ENCODE measurements at places on chromosomes 2 and 18. TPM values are rescaled to one million over a fixed set of nuclear protein-coding genes. Genes with fewer than 3 reads are reported as not detected.
A peak's percentile ranks its signal among the peaks of the same experiment; 100 is the strongest.

DNA sequence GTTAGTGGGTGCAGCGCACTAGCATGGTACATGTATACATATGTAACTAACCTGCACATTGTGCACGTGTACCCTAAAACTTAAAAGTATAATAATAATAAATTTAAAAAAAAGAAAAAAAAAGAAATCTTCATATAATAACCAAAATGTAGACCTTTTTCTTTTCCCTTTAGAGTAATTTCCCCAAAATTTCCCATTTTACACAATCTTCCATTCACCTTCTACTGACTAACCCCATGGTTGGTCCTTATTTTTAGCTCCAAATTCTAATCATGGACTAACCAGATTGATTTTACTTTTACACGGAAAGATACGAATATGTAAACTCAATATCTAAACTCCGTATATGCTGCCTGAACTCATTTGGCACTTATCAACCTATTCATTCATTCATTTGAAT, 7.7 kb downstream of the KCTD18 start:
- DNase-seq: no peak

SP140L gene
- 23.4 TPM for total RNA-seq

AQP12B gene
- total RNA-seq: 0.85 TPM

DNA sequence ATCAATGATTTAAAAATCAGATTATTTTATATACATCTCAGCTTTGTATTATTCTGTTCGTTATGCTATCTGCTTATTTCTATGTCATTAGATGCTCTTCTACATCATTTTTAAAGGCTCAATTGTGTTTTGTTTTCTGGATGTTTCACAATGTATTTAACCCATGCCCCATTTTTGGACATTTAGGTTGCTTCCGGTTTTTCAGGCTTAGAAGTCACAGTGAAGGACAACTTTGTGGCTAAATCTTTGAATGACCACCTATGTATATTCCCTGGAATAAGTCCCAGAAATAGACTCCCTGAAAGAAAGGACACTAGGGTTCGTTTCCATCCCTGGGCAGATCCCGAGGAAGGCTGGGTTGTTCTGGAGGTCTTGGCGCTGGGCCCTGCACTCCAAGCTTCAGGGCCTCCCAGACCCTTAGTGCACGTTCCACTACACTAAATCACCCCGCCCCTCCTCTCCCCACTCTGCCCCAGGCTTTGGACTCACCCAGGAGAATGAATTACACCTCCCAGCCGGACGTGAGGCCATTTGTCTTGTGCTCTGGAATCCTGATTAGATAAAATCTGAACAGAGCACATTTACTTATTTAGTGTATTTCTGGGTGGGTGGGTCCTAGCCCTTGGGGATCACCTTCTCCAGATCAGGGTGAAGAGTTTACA, 188.2 kb downstream of the ZFP36L2 start:
- DNase-seq: no peak

SERPINB7 gene
- not detected for total RNA-seq

TBR1 gene
- total RNA-seq: not detected

- no peak for DNase-seq
Measured at GRCh38 chr18:7575465-7576028, 8.4 kb downstream of the PTPRM start.

BUB1 gene
- total RNA-seq: 9.2 TPM

DNA sequence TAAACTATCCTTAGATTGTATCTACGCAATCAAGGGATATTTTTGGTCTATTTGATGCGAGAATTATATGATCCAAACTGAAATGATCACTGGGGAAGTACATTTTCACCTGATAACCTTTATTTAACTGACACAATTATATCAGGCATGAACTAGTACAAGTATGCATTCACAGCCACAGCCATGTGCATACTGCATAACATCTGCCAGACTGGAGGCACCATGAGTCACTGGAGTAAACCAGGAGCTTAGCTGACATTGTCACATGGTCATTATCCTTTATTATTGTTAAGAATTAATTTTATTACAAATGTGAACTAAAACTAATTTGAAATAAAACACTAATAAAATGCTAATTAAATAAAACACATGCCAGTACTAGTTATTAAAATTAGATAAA, 1127.1 kb downstream of the DPP10 start:
- DNase-seq: no peak

DNA sequence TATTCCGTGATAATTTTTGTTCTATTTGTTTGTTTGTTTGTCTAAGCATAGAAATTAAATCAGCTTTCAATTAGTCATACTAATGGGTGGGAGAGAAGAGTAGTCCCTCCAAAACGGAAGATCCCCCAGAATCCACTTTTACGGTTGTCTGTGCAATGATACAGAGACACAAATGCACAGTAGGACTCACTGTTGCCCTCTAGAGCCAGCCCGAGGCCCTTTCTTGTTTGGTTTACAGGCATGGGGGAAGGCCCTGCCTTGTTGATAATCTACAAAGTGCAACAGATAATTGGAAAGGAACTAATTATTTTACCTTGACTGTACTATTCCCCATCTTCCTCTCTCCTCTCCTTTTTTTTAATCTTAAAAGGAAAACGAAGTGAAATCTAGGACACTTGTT, 121.1 kb downstream of the ACOXL start:
- peak; percentile 38 for DNase-seq

CD207 gene
- total RNA-seq: 0.22 TPM

UGT1A8 gene
- total RNA-seq: 19.3 TPM

GRCh38 chr18:76364282-76365259, 130.5 kb downstream of the ZNF516 start:
- no peak for DNase-seq

GRCh38 chr18:34909637-34910364, 131.4 kb upstream of the MAPRE2 start:
- no peak for DNase-seq

R3HDM1 gene
- 19.0 TPM for total RNA-seq

DNA sequence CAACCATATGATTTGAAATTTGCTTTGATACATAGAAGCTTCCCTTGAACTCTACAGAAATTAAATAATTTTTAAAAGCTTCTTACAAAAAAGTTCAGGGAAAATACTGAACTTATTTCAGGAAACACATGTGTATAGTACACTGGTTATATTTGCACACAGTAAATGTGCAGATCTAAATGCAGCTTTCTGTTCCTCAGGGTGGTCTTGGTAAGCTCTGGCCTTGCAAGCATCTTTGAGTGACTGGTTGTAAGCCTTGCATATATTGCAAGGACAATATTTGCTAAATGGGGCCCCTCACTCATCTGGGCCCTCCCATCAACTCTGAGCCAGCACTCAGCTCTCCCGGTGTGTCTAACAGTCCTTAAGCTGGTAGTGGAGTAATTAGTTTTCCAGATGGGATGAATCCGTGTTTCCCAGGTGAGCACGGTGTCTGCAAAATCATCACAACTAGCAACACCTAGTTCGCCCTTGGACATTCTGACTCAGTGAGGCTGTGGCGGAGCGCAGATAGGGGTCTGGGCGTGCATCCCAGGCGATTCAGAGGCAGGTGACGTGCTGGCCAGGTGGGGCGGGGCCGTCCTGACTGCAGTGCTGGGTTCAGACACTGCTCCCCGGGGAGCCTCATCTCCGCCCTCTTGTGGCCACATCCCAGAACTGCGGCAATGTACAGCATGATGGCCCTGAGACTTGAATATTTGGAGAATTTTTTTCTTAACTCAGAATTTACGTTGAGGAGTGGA, 149.6 kb downstream of the MBP start:
- DNase-seq: peak; percentile 87

DNA sequence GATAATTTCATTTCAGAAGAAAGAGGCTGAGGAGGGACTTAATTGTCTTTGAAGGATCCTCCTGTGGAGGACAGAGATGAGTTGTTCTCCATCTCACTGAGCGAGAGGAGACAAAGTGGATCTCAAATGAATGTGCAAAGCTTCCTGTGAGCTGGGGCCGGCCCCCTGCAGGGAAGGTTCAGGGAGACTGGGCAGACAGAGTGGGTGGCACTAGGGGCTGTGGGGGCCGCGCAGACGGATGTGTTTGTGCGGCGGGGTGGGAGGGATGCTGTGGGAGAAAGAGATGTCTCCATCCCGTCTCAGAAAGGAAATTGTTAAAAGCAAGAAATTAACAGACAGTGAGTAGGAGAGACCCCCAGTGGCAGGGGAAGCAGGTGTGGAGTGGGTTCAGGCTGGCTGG, 29.1 kb downstream of the KLHL29 start:
- DNase-seq: no peak

GRCh38 chr18:6775702-6776101, 46.2 kb downstream of the ARHGAP28 start:
- DNase-seq: no peak

KATNAL2 gene
- total RNA-seq: 2.1 TPM

CHRNG gene
- total RNA-seq: not detected

TUBB8B gene
- not detected for total RNA-seq

GRCh38 chr18:24534737-24535136, 74.3 kb downstream of the HRH4 start:
- DNase-seq: no peak

CAVIN2 gene
- 16.2 TPM for total RNA-seq

DNA sequence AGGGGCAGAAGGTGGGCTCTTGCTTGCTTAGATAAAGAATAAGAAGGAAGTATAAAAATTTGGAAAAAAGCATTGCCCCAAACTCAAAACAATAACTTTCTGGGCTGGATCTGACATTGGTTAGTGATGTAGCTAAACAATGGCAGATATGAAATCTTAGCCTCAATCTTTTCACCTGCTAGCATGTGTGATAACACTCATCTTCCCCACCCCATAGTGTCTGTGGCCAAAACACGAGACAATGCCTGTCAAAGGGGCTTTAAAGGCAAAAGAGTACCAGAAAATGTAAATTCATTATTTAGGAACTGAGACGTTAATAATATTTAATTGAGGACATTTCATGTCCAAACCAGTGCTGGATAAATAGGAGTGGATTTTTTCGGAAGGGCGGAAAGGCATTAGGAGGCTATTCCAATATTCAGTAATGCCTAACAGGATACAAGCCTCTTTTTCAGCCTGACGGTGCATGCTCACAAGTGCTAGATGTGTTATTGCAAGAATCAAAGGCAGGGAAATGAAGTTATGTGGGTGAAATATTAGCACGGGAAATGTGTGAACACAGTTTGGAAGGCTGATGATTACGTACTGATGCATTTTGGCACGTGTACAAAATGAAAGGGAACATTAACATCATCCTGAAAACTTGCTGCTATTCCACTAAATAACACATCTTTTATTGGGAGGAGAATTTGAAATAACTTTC, 395.7 kb downstream of the GALR1 start:
- DNase-seq: no peak

DNA sequence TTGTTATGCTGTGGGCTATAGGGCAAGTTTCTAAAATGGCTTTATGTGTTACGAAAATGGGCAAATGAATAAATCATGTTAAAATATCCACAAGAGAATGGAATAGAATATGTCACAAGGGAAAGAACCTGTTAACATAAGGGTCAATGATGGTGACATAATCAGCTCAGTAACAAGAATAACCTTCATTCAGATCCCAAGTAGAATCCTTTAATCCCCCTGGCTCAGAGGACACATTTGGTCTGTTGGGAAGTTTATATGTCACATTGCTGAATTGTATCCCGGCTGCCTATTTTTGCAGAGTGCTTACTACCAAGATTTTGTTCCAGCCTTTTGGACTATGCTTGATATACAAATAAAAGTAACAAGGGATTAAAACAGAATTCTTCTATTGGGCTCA, 13.1 kb upstream of the LGALSL start:
- no peak for DNase-seq

DNA sequence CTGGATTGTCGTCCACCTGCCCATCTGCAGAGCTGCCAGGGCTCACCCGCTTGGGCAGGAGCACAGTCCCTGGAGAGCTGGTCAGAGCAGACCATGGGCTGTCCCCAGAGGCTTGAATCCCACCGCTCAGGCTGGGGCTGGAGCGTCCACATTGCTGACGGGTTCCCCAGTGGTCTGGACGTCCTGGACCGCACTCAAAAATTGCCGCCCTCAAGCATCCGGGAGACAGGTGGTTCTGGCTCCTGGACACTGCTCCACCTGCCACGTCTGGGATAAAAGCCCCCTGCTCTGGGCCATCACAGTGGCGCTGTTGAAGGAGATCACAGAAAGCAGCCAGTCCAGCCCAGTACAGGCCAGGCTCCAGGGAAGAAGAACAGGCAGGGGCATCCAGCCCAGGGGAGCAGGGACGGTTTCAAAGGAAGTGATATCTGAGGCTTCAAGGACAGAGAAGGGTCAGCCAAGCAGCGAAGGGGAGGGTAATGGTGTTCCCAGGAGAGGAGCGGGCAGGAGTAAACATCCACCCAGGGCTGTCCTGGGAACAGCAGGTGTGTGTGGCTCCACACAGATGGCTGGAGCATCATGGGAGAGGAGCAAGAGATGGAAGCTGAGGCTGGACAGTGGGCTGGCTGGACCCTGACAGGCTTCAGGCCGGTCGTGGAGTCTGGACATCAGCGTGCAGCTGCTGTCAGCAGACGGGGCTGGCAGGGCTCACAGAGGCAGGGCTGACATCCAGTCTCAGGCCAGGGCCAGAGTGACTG, 21.9 kb upstream of the ID2 start:
- no peak for DNase-seq

GRCh38 chr2:3459185-3460015, 59.9 kb downstream of the ADI1 start:
- DNase-seq: no peak

- DNase-seq: no peak
Measured at GRCh38 chr18:79548077-79548450, 131.5 kb upstream of the CTDP1 start.

COL3A1 gene
- 48.0 TPM for total RNA-seq

DNA sequence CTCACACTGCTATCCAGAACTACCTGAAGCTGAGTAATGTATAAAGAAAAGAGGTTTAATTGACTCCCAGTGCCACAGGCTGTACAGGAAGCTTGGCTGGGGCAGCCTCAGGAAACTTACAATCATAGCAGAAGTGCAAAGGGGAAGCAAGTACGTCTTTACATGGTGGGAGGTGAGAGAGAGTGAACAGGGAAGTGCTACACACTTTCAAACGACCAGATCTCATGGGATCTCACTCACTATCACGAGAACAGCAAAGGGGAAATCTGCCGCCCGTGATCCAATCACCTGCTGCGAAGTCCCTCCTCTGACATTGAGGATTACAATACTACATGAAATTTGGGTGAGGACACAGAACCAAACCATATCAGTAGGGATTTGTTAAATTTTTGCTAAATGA, 150.4 kb upstream of the NXPH2 start:
- DNase-seq: no peak

- no peak for DNase-seq
Measured at GRCh38 chr2:195730912-195731311, 73.9 kb downstream of the SLC39A10 start.

IL1R1 gene
- 25.0 TPM for total RNA-seq

GRCh38 chr2:136253288-136254004, 135.5 kb upstream of the CXCR4 start:
- peak; percentile 20 for DNase-seq

TCF23 gene
- total RNA-seq: not detected

PCARE gene
- not detected for total RNA-seq

REG3A gene
- 3.7 TPM for total RNA-seq

GRCh38 chr2:126222278-126222677, 433.7 kb upstream of the GYPC start:
- DNase-seq: no peak

- DNase-seq: no peak
Measured at GRCh38 chr2:120448961-120449810, 103.2 kb downstream of the INHBB start.

PLEK gene
- total RNA-seq: 7.8 TPM

- no peak for DNase-seq
Measured at GRCh38 chr2:75410702-75411101, 150.0 kb downstream of the EVA1A start.

- DNase-seq: no peak
Measured at GRCh38 chr18:36693931-36694620, 134.7 kb downstream of the TPGS2 start.
